ENCODE measurements at places on chromosomes 3 and 15.

GRCh38 chr3:154728285-154728684 is 298.3 kb upstream of the GPR149 start:
- DNase-seq, result no peak

DNA sequence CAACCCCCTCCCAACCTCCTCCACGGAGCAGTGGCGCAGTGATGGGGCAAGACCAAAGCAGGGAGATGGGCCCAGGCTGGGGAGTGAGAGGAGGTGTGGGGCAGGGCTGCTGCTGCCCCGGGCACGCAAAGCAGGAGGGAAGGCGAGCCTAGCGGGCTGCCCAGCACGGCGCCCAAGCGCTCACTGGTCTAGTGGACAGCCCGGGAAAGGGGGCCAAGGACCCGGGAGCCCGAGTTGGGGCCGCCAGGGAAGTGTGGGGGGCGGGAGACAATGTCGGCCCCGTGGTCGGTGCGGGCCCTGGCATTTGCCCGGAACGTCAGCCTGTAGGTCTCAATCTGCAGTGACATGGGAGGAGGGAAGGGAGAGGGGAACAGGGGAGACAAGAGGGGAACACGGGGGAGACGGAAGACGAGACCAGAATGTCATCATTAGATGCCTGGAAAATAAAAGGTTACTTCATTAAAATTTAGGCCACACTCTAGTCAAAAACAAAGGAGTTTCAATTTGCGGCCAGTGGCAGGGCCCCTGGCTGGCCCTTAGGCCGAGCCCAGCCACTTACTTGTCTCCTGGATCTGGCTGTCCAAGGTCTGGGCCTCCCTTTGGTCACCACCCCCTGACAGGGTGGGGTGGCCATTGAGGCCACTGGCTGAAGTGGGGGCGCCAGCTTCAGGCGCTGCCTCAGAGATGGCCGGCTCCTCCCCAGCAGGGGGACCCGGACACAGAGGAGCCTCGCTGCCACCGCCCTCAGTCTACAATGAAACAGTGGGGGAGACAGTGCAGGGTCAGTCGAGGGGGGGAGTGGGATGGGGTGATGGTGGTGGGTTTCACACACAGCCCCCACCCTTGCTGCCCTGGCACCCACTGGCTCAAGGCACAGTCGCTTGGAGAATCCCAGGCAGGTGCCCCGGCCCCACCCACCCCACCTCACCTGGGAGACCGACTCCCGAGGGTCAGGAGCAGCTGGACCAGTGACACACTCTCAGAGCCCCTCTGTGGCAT is 50.0 kb downstream of the DHX30 start:
- DNase-seq, result no peak

DNA sequence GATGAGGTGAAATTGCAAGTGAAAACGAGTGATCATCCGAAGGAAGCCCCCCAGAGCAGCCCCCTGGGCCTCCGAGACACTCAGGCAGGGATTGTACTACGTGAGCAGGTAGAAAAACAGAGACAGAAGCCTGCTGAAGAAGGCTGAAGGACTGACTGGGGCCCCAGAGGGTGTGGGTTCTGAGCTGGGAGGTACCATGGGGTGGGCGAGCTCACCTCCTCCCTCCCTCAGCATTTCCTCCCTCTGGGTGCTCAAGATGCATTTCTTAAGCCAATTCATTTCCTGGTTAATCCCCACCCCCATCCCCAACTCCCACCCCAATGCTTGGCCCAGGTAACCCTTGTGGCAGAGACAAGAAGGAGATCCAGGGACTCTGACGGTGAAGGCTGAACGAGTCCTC is 108.7 kb downstream of the BDH1 start:
- DNase-seq, result no peak

DNA sequence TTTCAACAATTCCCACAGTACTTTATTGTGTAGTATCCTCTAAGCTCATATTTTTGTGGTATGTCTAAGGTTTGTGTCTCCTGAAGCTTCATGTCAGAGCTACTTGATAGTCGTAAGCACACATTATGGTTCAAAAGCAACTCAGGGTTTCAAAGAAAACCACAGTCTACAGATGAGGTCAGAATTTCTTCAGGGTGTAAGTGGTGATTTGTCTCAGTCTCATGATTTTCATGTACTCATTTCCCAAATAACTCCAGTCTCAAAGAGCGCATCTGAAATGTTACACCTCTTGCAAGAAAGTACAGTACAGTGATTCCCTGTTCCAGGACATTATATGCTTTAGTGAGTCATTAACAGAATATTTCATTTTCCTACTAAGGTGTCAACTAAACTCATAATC is 47.5 kb upstream of the SSR3 start:
- DNase-seq, result no peak

DNA sequence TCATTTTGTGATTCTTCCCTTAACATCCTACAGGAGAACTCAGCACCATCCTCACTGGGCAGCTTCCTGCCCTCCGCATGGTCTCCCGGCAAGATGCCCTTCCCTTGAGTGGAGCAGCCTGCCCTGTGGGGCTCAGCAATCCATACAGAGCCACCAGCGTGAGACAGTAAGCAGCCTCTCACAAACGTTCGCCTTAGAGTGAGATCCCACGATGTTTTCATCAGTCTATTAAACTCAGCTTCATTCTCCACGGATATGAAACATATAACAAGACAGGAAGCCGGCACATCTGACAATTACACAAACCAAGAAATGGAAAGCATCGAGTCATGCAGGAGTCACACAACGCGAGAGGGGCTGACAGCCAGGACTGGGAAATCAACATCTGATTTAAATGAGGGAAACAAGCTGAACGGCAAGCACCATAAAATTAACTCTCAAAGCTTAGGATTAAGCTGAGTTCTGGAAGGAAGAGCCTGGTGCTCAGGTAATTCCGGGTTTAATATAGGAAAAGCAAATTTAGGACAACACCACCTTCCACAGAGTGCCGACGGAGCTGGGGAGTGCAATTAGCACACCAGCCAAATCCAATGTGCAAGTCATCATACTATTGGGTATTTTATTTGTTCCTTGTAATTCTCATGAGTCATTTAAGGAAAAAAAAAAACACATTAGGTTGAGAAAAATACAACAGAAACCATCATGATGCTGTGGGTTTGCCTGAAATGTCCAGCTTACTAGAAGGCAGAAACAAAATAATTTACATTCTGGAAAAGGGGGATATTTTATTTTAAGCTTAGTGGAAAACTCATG is 272.0 kb downstream of the OCA2 start:
- no peak for DNase-seq

GRCh38 chr15:98953000-98953787 is 54.4 kb downstream of the PGPEP1L start:
- no peak for DNase-seq

DNA sequence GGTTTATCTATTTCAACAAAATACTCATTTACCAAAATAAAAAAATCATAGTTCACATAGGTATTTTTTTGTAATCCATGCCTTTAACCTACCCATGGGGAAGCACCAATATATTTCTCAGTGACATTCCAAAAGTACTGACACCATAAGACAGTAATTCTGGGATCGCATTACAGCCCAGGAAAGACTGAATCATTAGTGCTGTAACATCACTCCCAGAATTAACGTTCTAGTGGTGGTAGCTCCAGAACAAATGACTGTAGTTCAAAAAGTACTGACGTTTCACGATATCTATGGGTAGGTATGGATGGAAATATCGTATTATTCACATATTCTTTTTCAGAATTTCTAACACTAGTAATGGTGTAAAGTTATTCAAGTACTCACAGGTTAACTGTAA is 54.3 kb upstream of the NEK10 start:
- no peak for DNase-seq

GRCh38 chr3:53155760-53156159 is 5.2 kb upstream of the PRKCD start:
- no peak for DNase-seq

- no peak for DNase-seq
Measured at GRCh38 chr3:2303566-2303965, 204.9 kb downstream of the CNTN4 start.

GRCh38 chr3:184391266-184391665 is 11.4 kb downstream of the CHRD start:
- DNase-seq, result no peak

DNA sequence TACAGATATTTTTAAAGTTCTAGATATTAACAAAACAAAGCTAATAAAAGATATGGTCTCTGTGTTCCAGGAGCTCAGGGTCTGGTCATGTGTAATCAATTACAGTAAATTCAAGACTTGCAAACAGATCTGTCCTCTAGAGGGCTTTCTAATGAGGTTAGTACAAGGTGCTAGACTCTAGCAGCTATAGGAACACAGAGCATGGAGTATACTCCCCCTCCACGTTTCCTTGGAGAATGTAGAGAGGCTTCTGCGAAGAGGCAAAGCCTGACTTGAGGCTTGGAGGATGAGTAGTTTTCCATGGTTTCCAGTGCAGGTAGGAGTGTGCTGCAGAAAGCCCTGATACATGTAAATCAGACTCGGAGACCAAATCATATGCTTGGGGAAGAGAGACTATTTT is 32.7 kb upstream of the DLG1 start:
- no peak for DNase-seq

GRCh38 chr3:29397406-29397805 is 116.5 kb downstream of the RBMS3 start:
- DNase-seq, result no peak

DNA sequence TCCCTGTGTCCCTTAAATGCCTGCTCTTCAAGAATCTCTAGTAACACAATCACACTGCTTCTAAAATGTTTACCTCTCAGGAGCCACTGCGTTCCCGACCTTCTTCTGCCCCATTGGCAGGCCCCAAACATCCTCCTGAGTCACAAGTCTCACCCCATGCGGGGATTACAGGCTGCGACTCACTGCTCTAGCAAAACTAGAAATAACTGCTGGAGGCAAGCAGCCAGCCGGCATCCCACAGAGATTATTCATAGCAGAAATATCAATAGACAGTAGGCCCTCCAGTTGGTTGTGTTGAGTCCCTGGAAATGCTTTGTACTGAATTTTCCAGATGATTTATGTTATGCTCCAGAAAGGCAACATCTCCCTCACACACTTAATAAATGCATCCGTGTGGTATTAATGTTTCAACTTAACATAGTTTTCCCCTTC is 64.8 kb downstream of the RFTN1 start:
- DNase-seq, result no peak

- DNase-seq, result no peak
Measured at GRCh38 chr15:51092480-51093040, 2.1 kb downstream of the TNFAIP8L3 start.

DNA sequence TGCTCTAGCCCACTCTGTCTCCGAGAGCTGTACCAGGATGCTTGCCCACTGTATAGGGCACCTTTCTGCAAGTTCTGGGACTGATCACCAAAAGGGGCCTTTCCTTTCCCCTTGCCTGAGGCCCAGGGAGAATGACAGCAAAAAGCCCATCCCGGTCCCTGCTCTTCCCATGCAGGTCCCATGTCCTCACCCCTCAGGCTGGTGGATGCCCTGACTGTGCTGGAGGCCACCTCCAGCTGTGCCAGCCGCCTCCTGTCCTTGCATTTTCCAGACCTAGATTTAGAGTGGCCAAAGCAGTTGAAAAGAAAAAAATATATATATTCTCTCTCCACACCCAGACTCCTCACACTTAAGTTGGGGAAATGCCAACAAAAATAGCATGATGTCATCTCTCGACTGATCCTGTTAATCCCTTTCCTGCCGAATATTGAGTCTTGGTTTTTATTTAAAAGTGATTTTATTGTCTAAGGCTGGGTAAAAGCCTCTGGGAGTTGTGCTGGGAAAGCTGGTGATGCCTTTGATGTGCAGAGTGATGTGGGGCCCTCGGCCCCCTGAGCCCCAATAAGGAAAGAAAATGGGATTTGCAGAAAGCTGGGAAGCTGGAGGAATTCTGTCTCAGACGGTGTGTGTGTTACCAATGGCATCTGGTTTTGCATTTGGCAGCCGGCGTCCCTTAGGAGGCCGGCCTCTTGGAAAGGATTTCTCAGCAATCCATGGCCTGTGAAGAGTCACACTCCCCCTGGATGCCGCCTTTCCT is 29.3 kb upstream of the TPM1 start:
- DNase-seq, result no peak

DNA sequence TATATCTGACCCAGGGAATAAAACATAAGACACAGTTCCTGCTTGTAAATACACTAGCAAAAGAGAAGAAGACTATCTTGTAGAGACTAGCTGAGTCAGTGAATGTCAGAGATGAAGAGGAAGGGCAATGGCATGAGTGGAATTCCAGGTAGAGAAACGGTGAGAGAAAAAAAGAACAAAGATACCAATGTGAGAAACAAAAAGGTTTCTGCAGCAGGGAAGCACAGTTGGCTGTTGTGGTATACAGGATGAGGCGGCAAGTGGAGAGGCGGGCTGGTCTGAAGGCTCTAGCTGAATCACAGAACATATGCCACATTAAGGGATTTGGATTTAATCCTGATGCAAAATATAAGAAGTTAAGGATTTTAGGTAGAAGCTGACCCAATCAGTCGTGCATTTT is 17.1 kb upstream of the TASOR start:
- DNase-seq, result no peak

GRCh38 chr3:24184528-24185176 is 239.6 kb downstream of the NR1D2 start:
- DNase-seq, result no peak

- DNase-seq, result no peak
Measured at GRCh38 chr15:62365795-62366442, 200.8 kb upstream of the C2CD4B start.

GRCh38 chr3:42085641-42086376 is 5.3 kb upstream of the TRAK1 start:
- no peak for DNase-seq

DNA sequence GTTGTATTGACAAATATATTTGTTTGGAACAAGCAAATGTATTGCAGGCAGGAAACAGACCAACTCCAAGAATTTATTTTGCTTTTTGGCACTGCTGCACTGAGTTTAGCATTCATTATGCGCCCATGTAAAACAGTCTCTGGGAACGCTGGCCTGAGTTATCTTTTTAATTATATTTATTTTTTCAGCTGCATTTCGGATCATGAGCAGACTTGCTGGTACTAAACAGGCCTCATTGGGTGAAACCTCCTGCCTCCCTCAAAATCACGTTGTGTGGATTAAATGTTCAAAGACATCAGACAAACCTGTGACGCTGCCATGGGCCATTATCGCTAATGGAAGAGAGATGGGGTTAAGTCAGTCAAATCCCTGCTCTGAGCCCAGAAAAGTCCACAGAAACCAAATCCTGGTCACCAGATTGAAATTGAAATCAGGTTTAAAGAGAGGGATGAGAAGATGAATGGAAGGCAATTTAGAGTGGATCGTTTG is 511.1 kb upstream of the PROK2 start:
- no peak for DNase-seq

Measured in activated gamma-delta T cell treated with anti-CD3 and anti-CD28 coated beads, Interleukin-2, amount 50 U/mL, for 16 hours (primary cell).